ENCODE measurements at places on chromosomes 3 and 15. TPM values are rescaled to one million over a fixed set of nuclear protein-coding genes. Genes with fewer than 3 reads are reported as not detected.

GRCh38 chr3:182165234-182165633 is 453.5 kb downstream of the SOX2 start:
- no peak overlapping the region for H3K4me3 ChIP-seq
- H3K27ac ChIP-seq, result no peak overlapping the region
- H3K4me1 ChIP-seq, result no peaks in the 10 kb centered on the region
- H3K36me3 ChIP-seq, result no peaks in the 10 kb centered on the region
- DNase-seq, result peak; percentile 66
- peaks cover 2% of the 10 kb centered on the region for H3K27me3 ChIP-seq

DNA sequence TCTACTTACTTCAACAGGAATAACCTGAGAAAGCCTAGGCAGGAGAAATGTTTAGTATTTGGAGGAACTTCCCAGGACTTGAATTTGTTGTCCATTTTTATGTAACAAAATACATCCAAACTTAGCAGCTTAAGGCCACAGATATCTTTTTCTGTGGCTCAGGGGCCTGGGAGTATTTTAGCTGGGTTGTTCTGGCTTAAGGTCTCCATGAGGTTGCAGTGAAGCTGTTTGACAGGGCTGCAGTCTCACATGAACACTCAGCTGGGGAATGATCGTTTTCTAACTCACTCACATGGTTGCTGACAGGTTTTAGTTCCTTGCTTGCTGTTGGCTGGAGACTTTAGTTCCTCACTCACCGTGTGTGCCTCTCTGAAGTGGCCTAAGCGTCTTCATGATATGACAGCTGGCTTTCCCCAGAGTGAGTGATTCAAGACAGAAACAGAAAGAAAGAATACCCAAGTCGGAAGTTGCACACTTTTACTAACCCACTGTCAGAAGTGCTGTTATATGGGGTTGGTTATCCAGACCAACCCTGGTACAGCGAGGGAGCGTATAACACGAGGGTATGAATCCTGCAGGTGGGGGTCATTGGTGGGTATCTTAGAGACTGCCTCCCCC is 229.7 kb upstream of the TBL1XR1 start:
- H3K36me3 ChIP-seq, result no peaks in the 10 kb centered on the region
- peaks cover 6% of the 10 kb centered on the region for H3K4me1 ChIP-seq
- no peak overlapping the region for H3K27ac ChIP-seq
- no peak overlapping the region for H3K4me3 ChIP-seq
- H3K27me3 ChIP-seq, result no peaks in the 10 kb centered on the region
- no peak for DNase-seq

DNA sequence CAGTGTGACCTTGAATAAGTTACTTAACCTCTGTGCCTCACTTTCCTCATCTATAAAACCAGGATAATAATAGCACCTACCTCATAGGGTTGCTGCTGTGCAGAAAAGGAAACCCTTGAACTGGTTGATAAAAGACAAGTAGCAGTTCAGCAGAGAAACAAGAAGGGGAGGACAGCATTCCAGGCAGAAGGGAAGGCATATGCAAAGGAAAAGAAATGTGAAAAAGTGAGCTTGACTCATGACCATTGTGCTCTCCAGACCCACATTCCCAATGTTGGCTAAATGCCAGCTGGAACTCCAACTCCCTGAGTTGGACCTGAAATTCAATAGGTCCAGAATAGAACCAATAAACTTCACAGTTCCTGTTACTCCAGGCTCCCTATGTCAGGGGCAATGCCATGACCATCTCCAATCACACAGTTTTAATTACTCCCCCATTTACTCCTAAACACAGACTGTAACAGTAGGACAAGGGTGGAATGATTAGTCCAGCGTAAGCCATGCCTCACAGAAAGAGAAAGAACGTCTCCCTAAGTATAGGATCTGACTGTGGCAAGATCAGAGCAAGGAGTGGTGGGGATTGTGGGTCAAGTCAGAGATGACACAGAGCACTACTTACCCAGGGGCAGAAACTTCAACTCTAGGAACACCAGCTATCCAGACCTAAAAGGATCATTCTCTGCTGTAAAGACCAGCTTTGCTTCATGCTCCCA is 26.9 kb downstream of the PRKAR2A start:
- peaks cover 11% of the 10 kb centered on the region for H3K4me1 ChIP-seq
- no peak overlapping the region for H3K27ac ChIP-seq
- H3K4me3 ChIP-seq, result no peak overlapping the region

GRCh38 chr15:69847625-69848024 is 250.1 kb downstream of the TLE3 start:
- H3K27ac ChIP-seq, result no peak overlapping the region
- peaks cover 8% of the 10 kb centered on the region for H3K4me1 ChIP-seq
- no peaks in the 10 kb centered on the region for H3K36me3 ChIP-seq
- H3K4me3 ChIP-seq, result no peak overlapping the region
- DNase-seq, result no peak
- H3K27me3 ChIP-seq, result no peaks in the 10 kb centered on the region

DNA sequence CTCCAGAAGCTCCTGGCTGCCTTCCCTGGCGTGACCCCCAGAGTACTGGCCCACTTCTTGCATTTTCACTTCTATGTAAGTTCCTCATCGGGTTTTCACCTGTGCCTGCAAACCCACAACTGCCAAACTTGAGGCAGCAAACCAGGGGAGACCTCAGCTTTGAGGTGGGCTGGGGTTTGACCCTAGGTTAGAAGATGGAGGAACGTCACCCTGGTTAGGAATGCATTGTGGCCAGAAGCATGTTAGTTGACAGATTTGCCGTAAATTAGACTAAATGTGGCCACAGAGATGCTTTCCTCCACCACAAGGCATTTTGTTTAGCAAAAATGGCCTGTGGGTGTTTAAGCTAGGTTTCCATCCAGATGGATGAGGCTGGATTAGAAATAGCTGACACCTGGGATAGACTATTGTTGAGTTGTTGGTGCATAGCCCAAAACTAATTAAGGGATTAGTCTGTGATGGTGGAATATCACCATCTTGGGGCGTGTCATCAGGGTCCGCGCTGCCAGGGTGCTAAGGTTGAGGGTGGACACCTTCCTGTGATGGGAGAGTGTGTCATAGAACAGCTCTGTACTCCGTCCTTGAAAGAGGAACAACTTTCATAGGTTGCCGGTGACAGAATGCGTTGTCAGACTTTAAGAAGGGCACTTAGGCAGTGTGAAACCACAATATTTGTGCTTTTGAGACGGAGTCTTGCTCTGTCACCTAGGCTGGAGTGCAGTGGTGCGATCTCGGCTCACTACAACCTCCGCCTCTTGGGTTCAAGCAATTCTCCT is 3.6 kb downstream of the NISCH start:
- no peak for DNase-seq
- H3K4me3 ChIP-seq, result no peak overlapping the region
- H3K27me3 ChIP-seq, result no peaks in the 10 kb centered on the region

GRCh38 chr15:65424683-65425082 is 1.9 kb upstream of the IGDCC4 start:
- H3K36me3 ChIP-seq, result no peaks in the 10 kb centered on the region
- H3K4me1 ChIP-seq, result peaks cover 24% of the 10 kb centered on the region
- H3K4me3 ChIP-seq, result no peak overlapping the region
- no peaks in the 10 kb centered on the region for H3K27me3 ChIP-seq
- DNase-seq, result no peak
- no peak overlapping the region for H3K27ac ChIP-seq

- H3K27ac ChIP-seq, result no peak overlapping the region
- DNase-seq, result no peak
- no peaks in the 10 kb centered on the region for H3K4me1 ChIP-seq
Observed at GRCh38 chr3:101325393-101326134, 5.2 kb upstream of the IMPG2 start.

GRCh38 chr3:66372681-66373350 is 128.0 kb downstream of the LRIG1 start:
- H3K36me3 ChIP-seq, result peaks cover 10% of the 10 kb centered on the region
- H3K27me3 ChIP-seq, result no peaks in the 10 kb centered on the region
- no peak overlapping the region for H3K27ac ChIP-seq
- no peak overlapping the region for H3K4me3 ChIP-seq
- no peak for DNase-seq

DNA sequence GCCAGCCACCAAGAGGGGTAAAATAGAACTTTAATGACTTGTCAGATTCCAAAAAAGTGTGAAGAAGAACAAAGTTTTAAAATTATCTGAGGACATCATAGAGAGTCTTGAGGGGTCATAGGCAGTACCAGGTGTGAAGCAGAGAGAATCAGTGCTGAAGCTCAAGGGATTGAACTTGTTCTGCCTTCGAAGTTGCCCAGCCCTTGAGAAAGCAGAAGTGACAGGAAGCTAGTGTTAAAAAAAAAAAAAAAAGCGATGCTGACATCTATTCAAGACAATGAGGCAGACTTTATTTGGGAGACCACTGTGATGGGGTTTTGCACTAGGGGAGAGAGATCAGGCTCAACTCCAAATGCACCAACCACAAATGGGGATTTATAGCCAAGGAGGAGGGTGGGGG is 21.8 kb downstream of the FBXO22 start:
- H3K27me3 ChIP-seq, result no peaks in the 10 kb centered on the region
- DNase-seq, result no peak
- no peak overlapping the region for H3K4me3 ChIP-seq

GRCh38 chr3:139439278-139439677 is 37.0 kb downstream of the RBP2 start:
- H3K4me3 ChIP-seq, result no peak overlapping the region
- no peak overlapping the region for H3K27ac ChIP-seq
- DNase-seq, result no peak
- H3K4me1 ChIP-seq, result no peaks in the 10 kb centered on the region
- no peaks in the 10 kb centered on the region for H3K36me3 ChIP-seq

- H3K4me3 ChIP-seq, result no peak overlapping the region
- peak; percentile 26 for DNase-seq
- peaks cover 10% of the 10 kb centered on the region for H3K36me3 ChIP-seq
- H3K4me1 ChIP-seq, result peaks cover 10% of the 10 kb centered on the region
Observed at GRCh38 chr3:47664519-47664918, 85.9 kb upstream of the CSPG5 start.

- H3K4me1 ChIP-seq, result peaks cover 20% of the 10 kb centered on the region
- peak; percentile 27 for DNase-seq
- no peaks in the 10 kb centered on the region for H3K36me3 ChIP-seq
- no peak overlapping the region for H3K27ac ChIP-seq
Observed at GRCh38 chr15:84082739-84083138, 152.8 kb upstream of the GOLGA6L4 start.

- no peak overlapping the region for H3K4me3 ChIP-seq
- no peaks in the 10 kb centered on the region for H3K36me3 ChIP-seq
- DNase-seq, result no peak
- no peaks in the 10 kb centered on the region for H3K4me1 ChIP-seq
Observed at GRCh38 chr15:45139770-45140169, 10.0 kb downstream of the DUOX1 start.

DNA sequence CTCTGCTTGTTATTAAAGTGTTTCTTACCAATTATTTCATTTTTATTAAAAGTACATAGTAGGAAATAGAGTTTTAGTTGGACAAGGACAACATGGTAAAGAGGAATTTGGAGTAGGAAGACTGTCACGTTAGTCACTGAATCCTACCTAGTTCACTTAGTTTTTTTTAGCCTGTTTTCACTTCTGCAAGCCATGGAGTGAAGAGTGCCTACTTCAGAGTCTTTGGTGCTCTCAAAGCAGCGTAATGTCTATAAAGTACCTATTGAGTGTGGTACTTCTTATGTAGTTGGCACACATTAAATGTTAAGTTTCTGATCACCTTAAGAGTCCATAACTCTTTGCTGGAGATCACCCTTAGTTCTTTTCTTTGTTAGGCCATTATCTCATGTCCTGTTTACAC is 78.7 kb downstream of the LPP start:
- H3K27me3 ChIP-seq, result no peaks in the 10 kb centered on the region
- no peak overlapping the region for H3K4me3 ChIP-seq
- peaks cover 17% of the 10 kb centered on the region for H3K36me3 ChIP-seq
- H3K4me1 ChIP-seq, result peaks cover 31% of the 10 kb centered on the region
- H3K27ac ChIP-seq, result peak overlapping the region; percentile 66

DNA sequence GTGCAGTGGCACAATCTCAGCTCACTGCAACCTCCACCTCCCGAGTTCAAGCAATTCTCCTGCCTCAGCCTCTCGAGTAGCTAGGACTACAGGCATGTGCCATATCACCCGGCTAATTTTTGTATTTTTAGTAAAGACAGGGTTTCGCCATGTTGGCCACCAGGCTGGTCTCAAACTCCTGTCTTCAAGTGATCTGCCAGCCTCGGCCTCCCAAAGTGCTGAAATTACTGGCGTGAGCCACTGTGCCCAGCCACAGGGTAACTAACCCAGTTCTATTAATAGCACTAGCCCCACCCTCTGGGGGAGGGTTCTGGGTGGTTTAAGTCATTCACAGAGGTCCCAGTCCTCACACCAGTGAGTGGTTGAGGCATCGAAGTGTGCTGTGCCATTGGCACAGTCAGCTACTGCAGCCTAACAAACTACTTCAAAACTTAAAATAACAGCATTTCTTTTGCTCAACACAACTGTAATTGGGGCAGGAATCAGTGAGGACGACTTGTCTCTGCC is 44.0 kb downstream of the RHCG start:
- no peak for DNase-seq
- peaks cover 6% of the 10 kb centered on the region for H3K4me1 ChIP-seq
- H3K27ac ChIP-seq, result no peak overlapping the region
- peaks cover 28% of the 10 kb centered on the region for H3K27me3 ChIP-seq

GRCh38 chr15:58882243-58882642 is 51.2 kb downstream of the SLTM start:
- no peak overlapping the region for H3K27ac ChIP-seq
- H3K4me1 ChIP-seq, result no peaks in the 10 kb centered on the region
- H3K36me3 ChIP-seq, result peaks cover 54% of the 10 kb centered on the region
- DNase-seq, result no peak
- H3K4me3 ChIP-seq, result no peak overlapping the region

GRCh38 chr3:3634326-3634725 is 164.9 kb upstream of the LRRN1 start:
- no peak overlapping the region for H3K4me3 ChIP-seq
- H3K27ac ChIP-seq, result no peak overlapping the region
- H3K27me3 ChIP-seq, result no peaks in the 10 kb centered on the region
- no peaks in the 10 kb centered on the region for H3K36me3 ChIP-seq

DNA sequence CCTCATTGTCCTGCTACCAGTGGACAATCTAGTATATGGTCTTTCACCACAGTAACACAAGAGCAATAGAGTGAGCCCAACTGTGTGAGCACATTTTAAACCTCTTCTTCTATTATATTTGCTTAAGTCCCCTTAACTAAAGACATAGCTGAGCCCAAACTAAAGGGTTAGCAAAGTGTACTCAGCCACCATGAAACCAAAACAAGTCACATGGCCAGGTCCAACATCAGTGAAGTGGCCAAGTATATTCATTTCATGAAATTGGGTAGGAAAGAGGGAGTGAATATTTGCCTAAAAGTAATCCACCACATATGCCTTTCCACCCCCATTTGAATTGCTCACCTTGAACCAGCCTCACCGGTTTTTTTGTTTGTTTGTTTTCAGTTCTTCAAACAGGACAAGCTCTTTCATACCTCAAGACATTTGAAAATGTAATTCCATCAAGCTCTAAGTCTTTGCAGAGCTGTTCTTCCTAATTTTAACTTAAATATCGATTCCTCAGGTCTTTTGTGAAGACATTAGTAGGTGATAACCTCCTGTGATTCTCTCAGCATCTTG is 327.0 kb upstream of the SEMA6D start:
- DNase-seq, result no peak
- no peaks in the 10 kb centered on the region for H3K4me1 ChIP-seq
- H3K27ac ChIP-seq, result no peak overlapping the region
- no peaks in the 10 kb centered on the region for H3K36me3 ChIP-seq
- no peak overlapping the region for H3K4me3 ChIP-seq

Gene FGD5
- 2.6 TPM for total RNA-seq

Gene WDR72
- 0.14 TPM for total RNA-seq

Gene MTMR10
- total RNA-seq, result 14.8 TPM

Gene MGLL
- total RNA-seq, result 24.5 TPM

Gene HERC2
- total RNA-seq, result 61.5 TPM

Gene XIRP1
- 1.1 TPM for total RNA-seq

Gene RBPMS2
- total RNA-seq, result 10.6 TPM

Gene CADPS
- 5.4 TPM for total RNA-seq

Gene MAP1A
- 138 TPM for total RNA-seq

Gene ANKRD63
- not detected for total RNA-seq

All from astrocyte (in vitro differentiated cells and primary cell).